ENCODE measurements at places on chromosomes 6 and 20.

- no peak for DNase-seq
Measured at GRCh38 chr6:167153521-167153959, 4.2 kb downstream of the GPR31 start.

DNA sequence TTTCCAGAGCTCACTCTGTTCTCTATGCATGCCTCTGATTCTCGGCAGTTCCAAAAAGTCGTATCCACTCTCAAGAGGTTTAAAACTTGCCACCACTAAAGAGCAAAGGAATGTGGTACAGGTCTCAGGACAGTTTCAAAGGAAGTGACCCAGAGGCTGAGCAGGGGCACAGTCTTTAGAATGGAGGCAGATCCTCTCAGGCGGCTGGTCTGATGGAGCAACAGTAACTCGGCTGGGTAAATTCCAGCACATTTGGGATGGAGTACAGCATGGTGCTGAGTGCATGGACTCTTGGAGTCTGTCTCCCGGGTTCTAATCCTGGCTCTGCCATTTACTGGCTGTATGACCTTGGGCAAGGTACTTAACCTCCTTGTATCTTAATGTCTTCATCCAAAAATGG lies 88.1 kb upstream of the BACH2 start:
- DNase-seq, result no peak

DNA sequence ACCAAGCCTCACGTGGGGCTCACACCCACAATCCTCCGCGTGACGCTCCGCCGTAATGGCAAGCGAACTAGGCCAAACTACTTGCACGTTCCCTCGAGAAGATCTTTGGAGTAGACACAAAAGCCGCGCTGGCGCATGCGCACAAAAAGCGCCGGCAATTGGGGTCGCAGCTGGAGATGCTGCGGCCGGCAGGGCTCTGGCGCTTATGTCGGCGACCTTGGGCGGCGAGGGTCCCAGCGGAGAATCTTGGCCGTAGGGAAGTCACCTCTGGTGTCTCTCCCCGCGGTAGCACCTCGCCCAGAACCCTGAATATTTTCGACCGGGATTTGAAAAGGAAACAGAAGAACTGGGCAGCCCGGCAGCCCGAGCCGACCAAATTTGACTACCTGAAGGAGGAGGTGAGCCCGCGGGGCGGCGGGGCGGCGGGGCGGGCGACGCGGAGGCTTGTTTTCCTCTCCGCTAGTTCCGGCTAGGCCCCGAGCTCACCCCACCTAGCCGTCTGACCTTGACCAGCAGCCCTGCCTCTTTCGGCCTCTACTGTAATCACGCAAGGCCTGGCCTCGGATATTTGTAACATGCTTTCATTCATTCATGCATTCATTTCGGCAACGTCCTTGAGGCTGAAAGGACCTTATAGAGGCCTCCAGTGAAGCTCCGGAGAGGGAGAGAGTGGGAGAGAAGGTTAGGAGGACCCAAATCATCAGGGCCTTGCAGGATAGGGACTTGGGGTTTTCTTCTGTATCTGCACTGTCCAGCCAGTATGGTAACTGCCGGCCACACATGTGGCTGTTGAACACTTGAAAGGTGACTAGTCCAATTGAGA lies at the start of the genes ESF1 and NDUFAF5:
ESF1 (minus strand) TSS at position 27 of the 823 bp plus-strand sequence. CDS start 1,779 bp downstream, outside the sequence.
NDUFAF5 (plus strand) TSS at position 136 of the 823 bp plus-strand sequence; CDS start at position 177, 41 bp downstream.
- peak; percentile 93 for DNase-seq

GRCh38 chr20:61251529-61252393 lies at the start of gene CDH4:
Gene CDH4, plus strand, starts transcription at chr20:61252261.
- DNase-seq, result no peak

DNA sequence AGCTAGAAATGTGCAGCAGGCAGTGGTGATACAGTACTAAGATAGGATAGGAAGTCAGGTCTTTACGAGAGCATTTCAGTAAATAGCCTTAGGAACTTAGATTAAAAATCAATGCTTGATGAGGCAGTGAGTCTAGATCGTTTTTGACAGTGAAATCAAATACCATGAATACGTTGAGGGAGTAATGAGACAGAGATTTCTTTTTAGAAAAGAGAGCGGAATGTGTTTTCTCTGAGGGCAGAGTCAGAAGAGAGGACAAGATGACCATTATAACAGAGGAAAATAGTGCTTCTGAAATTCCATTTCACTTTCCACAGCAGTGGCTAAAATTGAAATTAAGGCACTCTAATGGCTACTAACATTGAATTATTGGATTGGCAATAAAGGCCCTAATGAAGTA lies 339.6 kb downstream of the UTRN start:
- DNase-seq, result no peak

GRCh38 chr6:73511796-73512195 lies 9.0 kb downstream of the EEF1A1 start:
- no peak for DNase-seq

DNA sequence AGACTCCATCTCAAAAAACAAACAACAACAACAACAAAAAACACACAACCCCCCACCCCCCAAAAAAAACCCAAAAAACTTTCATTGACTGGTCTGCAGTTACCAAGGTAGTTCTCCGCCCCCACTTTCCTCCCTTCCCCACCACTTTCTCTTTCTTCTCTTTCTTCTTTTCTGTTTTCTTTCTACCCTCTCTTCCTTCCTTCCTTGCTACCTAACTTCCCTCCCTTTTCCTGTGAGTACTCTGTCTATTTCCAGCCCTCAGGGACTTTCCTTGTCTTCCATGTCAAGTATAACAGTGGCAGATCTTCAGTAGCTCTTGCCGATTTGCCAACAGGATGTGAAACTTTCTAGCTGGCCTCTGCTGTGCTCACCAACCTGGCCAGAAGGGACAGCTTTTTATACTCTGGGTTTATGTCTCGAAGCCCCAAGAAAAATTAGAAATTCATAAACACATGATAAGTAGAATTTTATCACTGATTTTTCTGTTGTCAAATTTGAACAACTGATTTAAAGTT lies 399.5 kb downstream of the QKI start:
- DNase-seq, result no peak

- DNase-seq, result peak; percentile 63
Measured at GRCh38 chr6:143941852-143942627, 66.0 kb downstream of the PLAGL1 start.

DNA sequence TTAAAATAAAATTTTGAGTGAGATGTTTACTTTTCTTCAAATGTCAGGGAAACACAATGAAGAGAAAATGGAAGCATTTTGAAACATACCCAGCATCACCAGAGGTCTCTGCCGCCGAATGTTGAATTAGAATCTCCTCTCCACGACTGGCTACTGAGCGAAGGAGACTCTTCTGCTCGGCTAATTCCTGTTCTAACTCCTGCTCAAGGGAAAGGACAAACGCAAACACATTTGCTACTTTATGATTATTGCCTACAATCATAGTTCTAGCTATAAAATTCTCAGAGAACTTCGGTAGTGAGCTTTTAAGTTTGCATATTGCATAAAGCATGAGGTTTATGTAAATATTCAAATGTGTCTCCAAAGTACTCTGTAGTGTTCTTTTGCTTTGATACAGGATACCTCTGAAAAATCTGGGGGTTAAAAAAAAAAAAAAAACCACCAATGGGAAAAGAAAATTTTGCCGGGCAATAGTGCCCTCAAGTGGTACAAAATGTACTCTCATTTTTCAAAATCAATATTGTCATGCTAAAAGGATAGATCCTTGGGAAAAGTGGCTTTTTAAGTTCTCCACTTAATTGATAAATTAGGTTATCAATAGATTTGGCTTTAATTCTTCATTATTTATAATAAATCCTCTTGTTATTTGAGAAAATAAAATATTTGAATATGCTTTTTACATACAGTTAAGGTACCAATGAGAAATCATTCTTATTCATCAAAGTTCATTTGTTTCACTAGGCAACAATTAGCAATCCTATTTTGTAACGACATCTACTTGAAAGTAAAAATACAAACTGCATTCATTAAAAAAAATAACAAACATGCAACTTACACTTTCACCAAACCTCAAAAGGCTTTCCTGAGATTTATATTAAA lies 369.0 kb downstream of the SYNE1 start:
- no peak for DNase-seq

GRCh38 chr6:158174514-158174913 lies 6.4 kb downstream of the GTF2H5 start:
- no peak for DNase-seq

- no peak for DNase-seq
Measured at GRCh38 chr6:72140795-72141194, 254.4 kb downstream of the RIMS1 start.

DNA sequence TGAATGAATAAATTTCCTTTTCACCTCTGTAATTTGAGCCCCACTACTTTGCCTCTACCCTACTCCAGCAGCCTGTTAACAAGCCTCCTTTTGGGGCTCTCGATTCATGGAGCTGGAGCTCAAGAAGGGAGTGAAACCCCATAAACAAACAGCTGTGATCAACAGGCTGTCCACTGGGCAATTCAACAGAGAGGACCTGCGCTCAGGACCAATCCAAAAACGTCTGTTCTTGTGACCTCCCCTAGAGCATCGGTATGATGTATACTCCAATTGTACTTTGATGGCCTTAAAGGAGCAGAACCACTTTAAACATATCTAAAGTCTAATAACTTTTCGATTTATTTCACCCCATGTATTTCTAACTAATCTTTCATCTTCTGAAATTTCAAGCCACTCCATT lies 37.4 kb downstream of the HIVEP2 start:
- no peak for DNase-seq

DNA sequence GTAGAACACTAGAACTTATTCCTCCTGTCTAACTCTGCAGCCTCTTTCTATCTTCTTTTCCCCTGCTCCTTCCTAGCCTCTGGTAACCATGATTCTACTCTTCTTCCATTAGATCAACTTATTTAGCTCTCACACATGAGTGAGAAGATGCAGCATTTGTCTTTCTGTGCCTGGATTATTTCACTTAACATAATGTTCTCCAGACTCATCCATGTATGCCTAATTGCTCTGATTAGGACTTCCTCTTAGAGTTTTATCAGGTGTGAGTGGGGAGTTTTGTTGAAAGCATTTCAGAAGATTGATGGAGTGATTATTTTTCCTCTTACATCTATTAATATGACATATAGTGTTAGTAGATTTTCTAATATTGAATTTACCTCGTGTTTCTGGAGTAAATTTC lies 140.4 kb downstream of the CDKAL1 start:
- no peak for DNase-seq

GRCh38 chr20:33671573-33672288 lies 2.5 kb downstream of the NECAB3 start:
- no peak for DNase-seq

- no peak for DNase-seq
Measured at GRCh38 chr6:2497922-2498623, 252.6 kb downstream of the MYLK4 start.

- no peak for DNase-seq
Measured at GRCh38 chr20:61185181-61185580, 66.9 kb upstream of the CDH4 start.

DNA sequence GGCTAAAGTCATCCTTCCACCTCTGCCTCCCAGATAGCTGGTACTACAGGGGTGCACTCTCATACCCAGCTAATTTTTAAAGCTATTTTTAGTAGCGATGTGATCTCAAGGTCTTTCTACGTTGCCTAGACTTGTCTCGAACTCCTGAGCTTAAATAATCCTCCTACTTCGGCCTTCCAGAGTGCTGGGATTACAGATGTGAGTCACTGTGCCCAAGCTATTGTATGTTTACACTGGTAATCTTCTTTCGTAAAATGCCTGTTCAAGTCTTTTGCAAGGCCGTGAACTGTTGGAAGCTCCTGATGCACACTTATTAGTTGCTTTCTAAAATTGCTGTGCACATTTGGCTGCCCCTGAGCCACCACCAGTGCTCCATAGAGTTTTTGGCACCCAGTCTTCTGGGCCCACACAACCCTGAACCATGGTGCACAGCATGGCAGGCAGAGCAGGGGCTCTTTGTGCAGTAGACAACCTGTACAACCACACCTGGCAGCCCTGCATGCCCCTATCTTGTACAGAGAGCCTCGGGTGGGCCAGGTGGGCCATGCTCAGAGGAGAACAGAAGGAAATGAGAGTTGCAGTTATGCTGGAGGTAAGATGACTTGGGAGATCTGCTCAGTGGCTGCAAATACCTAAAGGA lies 33.3 kb downstream of the PDRG1 start:
- no peak for DNase-seq

DNA sequence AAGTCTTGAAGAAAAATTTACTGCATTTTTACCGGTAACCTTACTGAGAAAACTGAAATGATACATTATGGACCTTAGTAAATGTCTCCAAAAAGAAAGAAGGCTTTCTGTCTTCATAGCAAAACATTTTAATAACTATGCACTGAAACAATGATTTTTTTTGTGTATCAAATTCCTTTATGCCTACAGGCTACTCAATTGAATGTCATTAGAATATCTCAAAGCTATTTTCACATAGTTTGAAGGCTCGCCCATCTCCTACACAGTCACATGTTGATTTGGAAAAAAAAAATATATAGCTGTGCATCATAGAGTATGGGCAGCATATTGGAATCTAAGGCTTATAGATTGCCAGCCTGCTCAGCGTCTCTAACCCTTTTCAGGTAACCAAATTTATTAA lies 12.0 kb upstream of the MLIP start:
- no peak for DNase-seq

DNA sequence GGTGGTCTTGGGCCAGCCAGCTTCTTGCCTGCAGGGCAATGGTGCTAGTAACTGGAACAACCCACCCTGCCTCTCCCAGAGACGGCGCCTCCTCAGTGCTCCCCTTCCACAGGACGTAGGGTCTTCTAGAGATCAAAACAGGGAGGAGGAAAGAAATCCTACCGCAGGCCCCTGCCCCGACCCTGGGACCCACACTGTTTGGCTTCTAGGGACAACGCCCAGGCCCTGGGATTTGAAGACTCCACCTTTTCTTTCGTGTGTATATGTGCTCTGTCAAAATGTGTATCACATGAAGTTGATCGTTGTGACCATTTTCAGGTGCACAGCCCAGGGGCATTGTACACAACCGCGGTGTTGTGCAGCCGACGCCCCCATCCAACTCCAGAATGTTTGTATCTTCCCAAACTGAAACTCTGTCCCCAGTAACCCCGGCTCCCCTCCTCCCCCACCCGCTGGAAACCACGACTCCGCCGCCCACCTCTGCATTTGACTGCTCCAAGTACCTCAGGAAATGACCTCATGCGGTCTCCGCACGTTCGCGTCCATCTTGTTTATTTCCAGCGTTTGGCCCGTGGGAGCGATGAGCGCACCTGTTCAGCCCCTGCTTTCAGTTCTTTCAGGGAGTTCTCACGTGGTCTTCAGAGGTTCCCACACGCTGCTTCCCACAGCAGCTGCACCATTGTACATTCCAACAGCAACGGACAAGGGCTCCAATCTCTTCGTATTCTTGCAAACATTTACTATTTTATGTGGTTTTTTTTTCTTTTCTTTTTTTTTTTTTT lies 3.4 kb upstream of the BHLHE23 start:
- DNase-seq, result no peak

- no peak for DNase-seq
Measured at GRCh38 chr6:118705544-118706491, 54.4 kb upstream of the CEP85L start.

- DNase-seq, result no peak
Measured at GRCh38 chr6:121393731-121394505, 41.5 kb upstream of the GJA1 start.

GRCh38 chr6:87702589-87702945 lies 534 bp upstream of the AKIRIN2 start:
- DNase-seq, result no peak

GRCh38 chr6:95325916-95326315 lies 251.4 kb upstream of the MANEA start:
- DNase-seq, result no peak

- DNase-seq, result no peak
Measured at GRCh38 chr6:4610256-4610655, 165.9 kb upstream of the CDYL start.

- no peak for DNase-seq
Measured at GRCh38 chr6:144327081-144327480, 41.9 kb downstream of the UTRN start.
